ENCODE measurements at places on chromosomes 5 and 9. TPM values are rescaled to one million over a fixed set of nuclear protein-coding genes. Genes with fewer than 3 reads are reported as not detected.

Gene ARL10
- 7.7 TPM for total RNA-seq

Gene PTGS1
- total RNA-seq = 83.0 TPM

Gene SPATA31E1
- 0.59 TPM for total RNA-seq

Gene FOXD4L6
- total RNA-seq = 0.37 TPM

Gene GRIN1
- total RNA-seq = not detected

Gene UNC5A
- under 0.01 TPM for total RNA-seq

Gene CENPK
- total RNA-seq = 20.9 TPM

Gene LECT2
- not detected for total RNA-seq

Gene ENTPD8
- total RNA-seq = not detected

Gene IFNK
- not detected for total RNA-seq

Gene TCF7
- total RNA-seq = 20.9 TPM

Gene PCDHB2
- 0.59 TPM for total RNA-seq

Gene RPP25L
- total RNA-seq = 28.7 TPM
